ENCODE measurements at places on chromosomes 7 and 10. TPM values are rescaled to one million over a fixed set of nuclear protein-coding genes. Genes with fewer than 3 reads are reported as not detected.

PLCE1 gene
- not detected for total RNA-seq

EN2 gene
- not detected for total RNA-seq

GPR85 gene
- total RNA-seq: not detected

ZNF853 gene
- total RNA-seq: 9.5 TPM

GRCh38 chr7:99829524-99830160 is 1.8 kb downstream of the CYP3A43 start:
- no peaks in the 10 kb centered on the region for H3K27me3 ChIP-seq
- no peaks in the 10 kb centered on the region for H3K4me1 ChIP-seq
- H3K4me3 ChIP-seq: no peak overlapping the region
- no peak overlapping the region for H3K27ac ChIP-seq
- no peak for DNase-seq

GRCh38 chr10:30185916-30186315 is 126.5 kb upstream of the JCAD start:
- no peaks in the 10 kb centered on the region for H3K4me1 ChIP-seq
- no peak for DNase-seq
- no peaks in the 10 kb centered on the region for H3K36me3 ChIP-seq
- H3K27ac ChIP-seq: no peak overlapping the region

- peaks cover 100% of the 10 kb centered on the region for H3K4me1 ChIP-seq
- peak overlapping the region; percentile 83 for H3K27ac ChIP-seq
- H3K4me3 ChIP-seq: peak overlapping the region; percentile 74
- peaks cover 2% of the 10 kb centered on the region for H3K36me3 ChIP-seq
- H3K27me3 ChIP-seq: no peaks in the 10 kb centered on the region
- no peak for DNase-seq
Observed at GRCh38 chr10:104324931-104325330, 13.3 kb downstream of the ITPRIP start.

DNA sequence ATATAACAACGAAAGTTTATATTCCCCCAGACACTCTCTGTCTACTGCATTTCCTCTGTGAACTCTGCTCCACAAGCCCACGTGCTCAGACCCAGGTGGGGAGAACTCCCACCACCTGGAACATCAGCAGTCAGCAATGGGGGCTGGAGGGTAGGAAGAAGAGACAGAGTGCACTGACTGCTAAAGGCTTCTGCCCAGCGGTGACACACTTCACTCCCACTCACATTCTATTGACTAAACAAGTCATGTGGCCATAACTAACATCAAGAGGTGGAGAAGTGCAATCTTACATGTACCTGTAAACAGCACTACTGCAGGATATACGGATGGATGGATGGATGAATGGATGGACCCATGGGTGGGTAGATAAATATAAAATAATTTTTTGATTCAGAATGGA is 122.2 kb downstream of the MPP7 start:
- H3K27me3 ChIP-seq: no peaks in the 10 kb centered on the region
- peaks cover 32% of the 10 kb centered on the region for H3K4me1 ChIP-seq
- H3K36me3 ChIP-seq: no peaks in the 10 kb centered on the region

- no peak for DNase-seq
- no peak overlapping the region for H3K27ac ChIP-seq
- peak overlapping the region; percentile 28 for H3K4me3 ChIP-seq
- peaks cover 25% of the 10 kb centered on the region for H3K4me1 ChIP-seq
- H3K27me3 ChIP-seq: peaks cover 11% of the 10 kb centered on the region
Observed at GRCh38 chr10:13712837-13713581, 126.2 kb downstream of the PRPF18 start.

- H3K4me3 ChIP-seq: no peak overlapping the region
- no peaks in the 10 kb centered on the region for H3K27me3 ChIP-seq
- no peaks in the 10 kb centered on the region for H3K4me1 ChIP-seq
- DNase-seq: no peak
- H3K36me3 ChIP-seq: no peaks in the 10 kb centered on the region
- H3K27ac ChIP-seq: no peak overlapping the region
Observed at GRCh38 chr10:86229376-86229775, 137.2 kb downstream of the GRID1 start.

DNA sequence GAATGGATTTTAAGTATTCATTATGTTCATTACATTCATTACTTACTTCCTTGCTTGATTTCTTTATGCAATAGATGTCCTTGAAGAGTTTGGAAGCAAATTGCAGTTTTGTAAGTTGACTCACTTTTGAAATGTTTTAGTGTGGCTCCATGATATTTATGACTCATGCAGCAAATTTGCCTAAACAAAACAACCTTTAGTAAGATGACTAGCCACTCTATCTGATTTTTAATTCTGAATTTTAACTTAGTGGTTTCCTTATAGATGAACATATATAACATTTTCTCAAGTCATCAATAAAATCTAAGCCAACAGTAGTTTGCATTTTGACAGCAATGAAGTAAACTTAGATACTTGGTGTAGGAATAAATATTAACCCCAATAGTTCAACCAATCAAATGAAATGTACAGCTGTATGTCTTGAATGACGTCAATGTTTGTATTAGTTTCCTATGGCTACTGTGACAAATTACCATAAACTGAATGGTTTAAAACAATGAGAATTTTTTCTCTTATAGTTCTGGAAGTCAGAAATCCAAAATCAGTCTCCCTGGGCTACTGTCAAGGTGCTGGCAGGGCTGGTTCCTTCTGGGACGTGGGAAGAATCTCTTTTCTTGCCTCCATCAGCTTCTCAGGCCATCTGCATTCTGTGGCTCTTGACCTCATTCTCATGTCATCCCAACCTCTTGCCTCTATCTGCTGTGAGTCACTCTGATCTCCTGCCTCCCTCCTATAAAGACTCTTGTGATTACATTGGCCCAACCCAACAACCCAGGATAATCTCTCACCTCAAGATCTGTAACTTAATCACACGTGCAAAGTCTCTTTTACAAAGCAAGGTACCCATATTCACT is 73.4 kb downstream of the AHR start:
- H3K36me3 ChIP-seq: no peaks in the 10 kb centered on the region
- H3K4me3 ChIP-seq: no peak overlapping the region
- peaks cover 2% of the 10 kb centered on the region for H3K27me3 ChIP-seq
- no peak for DNase-seq
- H3K4me1 ChIP-seq: no peaks in the 10 kb centered on the region

GRCh38 chr10:121678631-121679174 is 80.5 kb upstream of the FGFR2 start:
- no peak for DNase-seq
- H3K36me3 ChIP-seq: no peaks in the 10 kb centered on the region
- no peak overlapping the region for H3K4me3 ChIP-seq
- H3K27ac ChIP-seq: no peak overlapping the region
- H3K27me3 ChIP-seq: peaks cover 5% of the 10 kb centered on the region
- H3K4me1 ChIP-seq: no peaks in the 10 kb centered on the region

- no peaks in the 10 kb centered on the region for H3K27me3 ChIP-seq
- DNase-seq: no peak
- H3K4me1 ChIP-seq: peaks cover 23% of the 10 kb centered on the region
- H3K36me3 ChIP-seq: peaks cover 31% of the 10 kb centered on the region
- H3K27ac ChIP-seq: peak overlapping the region; percentile 98
Observed at GRCh38 chr10:122421054-122421625, 33.3 kb upstream of the ARMS2 start.

DNA sequence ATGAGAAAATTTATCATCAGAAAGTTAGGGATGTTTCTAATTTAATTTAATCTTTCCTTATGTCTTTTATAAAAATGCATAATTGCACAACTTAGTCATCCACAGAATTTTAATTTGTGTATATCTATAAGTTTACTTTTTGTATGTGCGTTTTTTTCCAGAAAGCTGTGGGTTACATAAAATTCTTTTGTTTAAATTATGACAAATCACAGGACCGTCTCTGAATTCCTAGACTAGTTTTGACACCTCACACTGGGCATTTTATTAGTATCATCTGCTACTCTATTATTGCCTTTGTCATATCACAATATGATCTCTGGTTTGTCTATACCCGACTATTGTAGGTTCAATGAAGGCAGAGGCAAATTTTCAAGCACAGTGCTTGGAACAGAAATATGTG is 482.4 kb upstream of the SEMA3D start:
- no peak overlapping the region for H3K4me3 ChIP-seq
- H3K4me1 ChIP-seq: no peaks in the 10 kb centered on the region
- H3K27ac ChIP-seq: no peak overlapping the region

DNA sequence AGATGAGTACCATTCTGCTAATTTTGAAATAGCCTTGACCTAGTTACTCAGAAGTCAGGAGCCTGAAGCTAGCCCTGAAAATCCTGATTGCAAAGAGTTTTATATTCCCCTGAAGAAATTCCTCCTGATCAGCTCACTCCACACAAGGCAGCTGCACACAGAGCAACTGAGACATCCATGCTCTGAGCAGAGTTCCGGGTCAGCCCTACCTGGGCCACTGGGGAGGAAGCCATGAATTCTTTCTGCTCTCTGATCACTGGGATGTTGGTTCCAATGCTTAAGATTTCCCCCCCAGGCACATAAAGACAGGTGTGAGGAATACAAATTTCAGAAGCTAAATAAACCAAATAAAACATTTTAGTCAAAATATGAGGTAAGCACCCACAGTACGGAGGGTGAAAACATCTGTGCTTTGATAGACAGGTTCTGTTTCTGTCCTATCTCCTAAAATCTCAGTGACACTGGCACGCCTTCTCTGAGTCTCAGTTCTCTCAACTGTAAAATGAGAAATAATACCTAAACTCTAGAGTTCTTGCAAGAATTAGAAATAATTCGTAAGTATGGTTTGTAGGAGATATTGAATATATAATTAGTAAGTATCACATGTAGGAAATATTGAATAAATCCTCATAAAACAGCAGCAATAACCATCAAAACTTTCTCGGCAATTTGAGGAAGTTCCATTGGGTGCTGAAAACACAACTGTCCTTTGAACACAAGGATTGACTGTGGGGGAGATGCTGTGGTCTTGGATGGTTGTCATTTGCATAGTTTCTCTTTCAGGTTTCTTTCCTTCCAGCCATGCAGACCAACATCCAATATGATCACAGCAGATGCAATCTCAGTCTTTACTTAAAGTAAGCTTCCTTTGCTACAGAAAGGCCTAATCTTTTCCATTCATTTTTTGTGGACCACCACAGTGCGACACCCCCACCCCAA is 133.0 kb upstream of the TNS3 start:
- no peaks in the 10 kb centered on the region for H3K36me3 ChIP-seq
- H3K4me1 ChIP-seq: no peaks in the 10 kb centered on the region
- H3K4me3 ChIP-seq: no peak overlapping the region
- no peaks in the 10 kb centered on the region for H3K27me3 ChIP-seq

- no peaks in the 10 kb centered on the region for H3K4me1 ChIP-seq
- H3K27ac ChIP-seq: no peak overlapping the region
- DNase-seq: no peak
- H3K4me3 ChIP-seq: no peak overlapping the region
- H3K27me3 ChIP-seq: peaks cover 8% of the 10 kb centered on the region
- no peaks in the 10 kb centered on the region for H3K36me3 ChIP-seq
Observed at GRCh38 chr10:118963341-118963740, 66.2 kb upstream of the NANOS1 start.

GRCh38 chr10:90245623-90246022 is 544.2 kb downstream of the KIF20B start:
- no peaks in the 10 kb centered on the region for H3K36me3 ChIP-seq
- H3K4me3 ChIP-seq: no peak overlapping the region
- no peak overlapping the region for H3K27ac ChIP-seq
- H3K27me3 ChIP-seq: no peaks in the 10 kb centered on the region
- H3K4me1 ChIP-seq: no peaks in the 10 kb centered on the region

GRCh38 chr10:11824376-11824775 is 1.2 kb downstream of the PROSER2 start:
- no peak for DNase-seq
- H3K27me3 ChIP-seq: peaks cover 67% of the 10 kb centered on the region
- H3K27ac ChIP-seq: no peak overlapping the region
- peak overlapping the region; percentile 67 for H3K4me3 ChIP-seq
- peaks cover 2% of the 10 kb centered on the region for H3K36me3 ChIP-seq

DNA sequence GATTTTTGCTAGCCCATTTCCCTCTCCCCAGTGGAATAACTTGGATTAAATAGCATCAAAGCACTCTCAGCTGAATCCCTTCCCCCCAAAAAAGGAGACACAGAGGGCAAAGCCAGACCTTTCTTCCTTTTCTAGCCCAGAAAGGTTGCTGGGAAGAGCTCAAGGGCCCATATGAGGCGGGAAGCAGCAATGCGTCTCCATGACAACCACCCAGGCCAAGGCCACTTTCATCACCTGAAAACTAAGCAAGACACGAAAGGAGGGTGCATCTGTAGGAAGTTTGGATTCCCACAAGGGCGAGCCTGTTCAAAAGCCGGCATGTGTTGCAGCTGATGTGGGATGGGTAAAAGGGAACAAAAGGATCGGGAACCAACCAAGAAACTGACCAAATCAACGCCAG is 229.1 kb downstream of the PLXNA4 start:
- no peak overlapping the region for H3K27ac ChIP-seq
- H3K27me3 ChIP-seq: peaks cover 11% of the 10 kb centered on the region
- H3K36me3 ChIP-seq: no peaks in the 10 kb centered on the region

DNA sequence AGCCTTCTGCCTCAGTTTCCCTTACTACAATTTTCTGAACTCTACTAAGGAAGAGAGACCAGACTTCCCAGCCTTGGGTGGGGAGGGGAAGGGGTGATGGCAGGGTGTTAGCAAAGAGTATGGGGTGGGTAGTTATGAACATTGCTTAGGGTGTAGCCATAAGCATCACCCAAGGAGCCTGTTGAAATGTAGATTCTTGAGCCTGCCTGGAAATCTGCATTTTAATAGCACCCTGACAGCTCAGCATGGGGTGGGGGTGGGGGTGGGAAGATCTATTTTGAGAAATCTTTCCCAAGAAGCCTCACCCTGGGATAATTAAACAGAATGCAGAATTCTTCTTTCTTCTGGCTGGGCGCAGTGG is 164.8 kb downstream of the NRF1 start:
- DNase-seq: no peak
- no peak overlapping the region for H3K4me3 ChIP-seq
- peaks cover 6% of the 10 kb centered on the region for H3K4me1 ChIP-seq
- peaks cover 4% of the 10 kb centered on the region for H3K27me3 ChIP-seq

- H3K27ac ChIP-seq: no peak overlapping the region
- H3K4me3 ChIP-seq: no peak overlapping the region
- peaks cover 28% of the 10 kb centered on the region for H3K27me3 ChIP-seq
Observed at GRCh38 chr7:127245002-127245401, 7.7 kb downstream of the GRM8 start.

DNA sequence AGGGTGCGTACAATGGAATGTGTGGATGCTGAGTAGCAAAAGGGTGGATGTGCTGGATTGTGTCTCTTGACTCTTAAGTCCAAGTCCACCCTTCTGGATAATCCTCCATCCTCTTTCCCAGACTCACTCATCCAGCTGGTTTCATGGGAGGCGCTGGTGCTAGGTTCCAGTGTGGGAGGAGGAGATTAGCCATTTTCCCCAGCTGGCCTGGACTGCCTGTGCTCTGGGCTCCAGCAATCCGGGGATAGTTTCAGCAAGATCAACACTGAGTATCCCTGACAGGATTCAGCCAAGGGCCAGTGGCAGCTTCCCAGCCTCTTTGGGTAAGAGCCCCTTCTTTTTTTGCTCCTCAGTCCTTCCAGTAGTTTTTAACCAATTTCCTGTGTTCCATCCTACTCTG is 21.6 kb upstream of the TRIL start:
- H3K36me3 ChIP-seq: no peaks in the 10 kb centered on the region
- H3K4me1 ChIP-seq: no peaks in the 10 kb centered on the region
- peaks cover 8% of the 10 kb centered on the region for H3K27me3 ChIP-seq
- no peak overlapping the region for H3K27ac ChIP-seq
- no peak for DNase-seq

GRCh38 chr7:99080679-99081078 is 63.2 kb downstream of the SMURF1 start:
- no peak for DNase-seq
- no peak overlapping the region for H3K27ac ChIP-seq
- H3K27me3 ChIP-seq: no peaks in the 10 kb centered on the region
- H3K4me3 ChIP-seq: no peak overlapping the region
- H3K36me3 ChIP-seq: no peaks in the 10 kb centered on the region

Data from naive thymus-derived CD8-positive, alpha-beta T cell (primary cell).